ENCODE measurements at places on chromosomes 5 and 9. TPM values are rescaled to one million over a fixed set of nuclear protein-coding genes. Genes with fewer than 3 reads are reported as not detected.

DNA sequence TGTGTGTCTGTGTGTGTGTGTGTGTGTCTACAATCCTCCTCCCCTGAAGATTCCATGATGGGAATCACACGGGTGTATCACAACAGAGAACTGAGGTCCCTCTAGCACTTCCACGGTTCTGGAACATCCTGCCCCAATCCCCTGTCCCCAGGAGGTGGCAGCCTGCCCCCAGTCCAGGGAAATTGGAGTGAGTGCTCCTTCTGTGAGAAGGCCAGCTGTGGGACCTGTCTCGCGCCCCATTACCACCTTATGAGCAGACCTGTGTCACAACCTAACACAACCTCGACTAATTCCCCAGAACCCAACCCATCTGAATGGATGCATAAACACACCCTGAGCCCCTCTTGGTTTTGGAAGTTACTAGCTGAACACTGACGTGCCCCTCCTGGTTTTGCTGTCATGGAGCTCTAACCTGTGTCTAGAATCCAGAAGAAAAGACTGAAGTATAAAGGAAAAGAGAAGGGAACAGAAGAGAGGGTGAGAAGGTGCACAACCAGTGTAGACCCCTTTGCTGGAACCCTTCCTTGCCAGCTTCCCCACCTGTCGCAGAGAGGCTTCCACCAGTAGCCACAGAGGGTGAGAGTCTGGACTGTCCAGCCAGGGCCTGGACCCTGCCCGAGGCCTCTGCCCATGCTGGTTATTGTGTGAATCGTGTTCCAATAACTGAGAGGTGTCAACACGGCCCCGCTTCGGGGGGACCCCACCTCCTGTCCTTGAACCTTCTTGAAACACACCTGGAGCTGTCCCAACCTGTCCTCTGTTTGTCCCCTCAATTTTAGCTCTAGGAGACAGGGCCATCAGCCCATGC lies 3.4 kb downstream of the BTNL9 start:
- no peak overlapping the region for H3K4me3 ChIP-seq
- H3K27ac ChIP-seq, result peak overlapping the region; percentile 63
- peaks cover 52% of the 10 kb centered on the region for H3K27me3 ChIP-seq
- H3K4me1 ChIP-seq, result no peaks in the 10 kb centered on the region
- no peaks in the 10 kb centered on the region for H3K36me3 ChIP-seq
- no peak for DNase-seq

GRCh38 chr9:126642839-126643238 lies 29.1 kb downstream of the LMX1B start:
- H3K27me3 ChIP-seq, result no peaks in the 10 kb centered on the region
- H3K27ac ChIP-seq, result no peak overlapping the region
- H3K4me3 ChIP-seq, result no peak overlapping the region
- no peaks in the 10 kb centered on the region for H3K36me3 ChIP-seq

- H3K36me3 ChIP-seq, result no peaks in the 10 kb centered on the region
- H3K4me1 ChIP-seq, result no peaks in the 10 kb centered on the region
- H3K27me3 ChIP-seq, result no peaks in the 10 kb centered on the region
- H3K27ac ChIP-seq, result no peak overlapping the region
Observed at GRCh38 chr5:155430192-155430591, 416.6 kb downstream of the KIF4B start.

- no peak overlapping the region for H3K27ac ChIP-seq
- no peak overlapping the region for H3K4me3 ChIP-seq
- H3K27me3 ChIP-seq, result no peaks in the 10 kb centered on the region
- no peaks in the 10 kb centered on the region for H3K4me1 ChIP-seq
Observed at GRCh38 chr5:36602704-36603321, 3.6 kb upstream of the SLC1A3 start.

DNA sequence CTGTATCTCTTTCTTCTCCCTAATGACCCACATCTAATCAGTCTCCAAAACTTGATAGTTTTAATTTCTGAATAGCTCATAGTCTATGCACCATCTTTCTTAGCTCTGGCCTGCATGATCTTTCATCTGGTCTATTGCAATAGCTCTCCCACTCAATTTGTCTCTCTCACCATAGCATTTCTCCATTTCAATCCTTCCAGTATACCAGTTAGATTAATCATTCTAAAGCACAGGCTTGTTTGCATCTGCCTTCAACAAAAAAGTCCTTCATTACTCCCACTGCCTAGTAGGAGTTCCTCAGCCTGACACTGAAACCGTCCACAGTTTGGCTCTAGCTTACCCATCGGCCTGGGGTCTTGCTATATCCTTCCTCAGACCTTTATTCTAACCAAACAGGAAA lies 344.9 kb downstream of the ENC1 start:
- no peak overlapping the region for H3K4me3 ChIP-seq
- no peaks in the 10 kb centered on the region for H3K36me3 ChIP-seq
- H3K27ac ChIP-seq, result no peak overlapping the region
- H3K4me1 ChIP-seq, result no peaks in the 10 kb centered on the region
- no peaks in the 10 kb centered on the region for H3K27me3 ChIP-seq
- no peak for DNase-seq

- H3K4me1 ChIP-seq, result no peaks in the 10 kb centered on the region
- H3K36me3 ChIP-seq, result no peaks in the 10 kb centered on the region
- H3K4me3 ChIP-seq, result no peak overlapping the region
- DNase-seq, result no peak
Observed at GRCh38 chr9:30935730-30936129, 1448.7 kb upstream of the ACO1 start.

- no peak overlapping the region for H3K27ac ChIP-seq
- H3K36me3 ChIP-seq, result no peaks in the 10 kb centered on the region
- DNase-seq, result no peak
- H3K4me1 ChIP-seq, result peaks cover 5% of the 10 kb centered on the region
- H3K27me3 ChIP-seq, result no peaks in the 10 kb centered on the region
Observed at GRCh38 chr9:4738866-4739586, 2.0 kb downstream of the AK3 start.

DNA sequence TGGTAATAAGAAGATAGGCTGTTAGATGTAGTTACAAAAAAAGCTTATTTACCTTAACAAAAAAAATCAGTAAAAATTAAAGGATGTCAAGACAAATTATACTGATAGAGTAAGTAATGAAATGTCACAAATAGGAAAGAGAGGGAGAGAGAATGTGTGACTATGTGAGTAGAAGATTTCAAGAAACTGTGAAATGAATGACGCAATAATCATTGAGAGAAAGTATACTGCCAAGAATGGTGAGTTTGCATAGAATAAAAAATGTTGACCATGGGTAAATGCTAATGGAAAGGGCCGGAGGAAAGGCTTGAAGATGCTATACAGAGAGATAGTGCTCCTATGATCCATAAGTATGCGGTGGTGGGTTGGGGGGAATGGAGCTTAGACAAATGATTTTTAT lies 100.7 kb downstream of the PTPRD start:
- H3K36me3 ChIP-seq, result no peaks in the 10 kb centered on the region
- no peak overlapping the region for H3K27ac ChIP-seq
- no peaks in the 10 kb centered on the region for H3K4me1 ChIP-seq
- H3K27me3 ChIP-seq, result no peaks in the 10 kb centered on the region

DNA sequence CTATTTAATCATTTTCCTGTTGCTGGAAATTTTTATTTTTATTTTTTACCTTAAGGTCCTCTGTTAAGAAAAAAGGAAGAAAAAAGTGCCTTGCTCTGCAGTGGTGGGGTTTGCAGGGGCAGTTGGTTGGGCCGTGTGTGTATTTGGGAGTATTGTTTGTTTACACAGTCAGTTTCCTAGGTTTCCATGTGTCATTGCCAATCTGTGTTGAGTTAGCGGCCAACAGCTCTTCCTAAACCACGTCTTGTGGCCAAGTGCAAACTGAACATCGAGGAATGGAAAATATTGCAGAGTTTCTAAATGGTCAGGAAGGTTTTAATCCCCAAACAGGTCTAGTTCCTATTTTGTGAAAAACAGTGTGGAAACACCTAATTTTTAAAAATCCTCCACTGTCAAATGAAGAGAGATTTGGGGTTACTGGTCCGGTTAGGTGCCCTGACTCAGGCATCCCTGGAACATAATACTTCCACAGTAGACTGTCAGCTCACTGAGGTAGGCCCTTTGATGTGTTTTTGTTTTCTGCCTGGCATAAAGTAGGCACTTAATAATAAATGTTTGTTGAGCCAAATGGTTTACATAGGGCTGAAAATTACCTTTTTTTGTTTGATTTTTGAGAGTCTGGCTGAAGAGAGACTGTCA lies 37.0 kb downstream of the MAMDC2 start:
- H3K27me3 ChIP-seq, result no peaks in the 10 kb centered on the region
- peak; percentile 28 for DNase-seq
- H3K4me3 ChIP-seq, result no peak overlapping the region
- H3K27ac ChIP-seq, result peak overlapping the region; percentile 84
- H3K4me1 ChIP-seq, result no peaks in the 10 kb centered on the region

- H3K27ac ChIP-seq, result no peak overlapping the region
- no peaks in the 10 kb centered on the region for H3K36me3 ChIP-seq
Observed at GRCh38 chr5:88251048-88251711, 17.5 kb downstream of the TMEM161B start.

DNA sequence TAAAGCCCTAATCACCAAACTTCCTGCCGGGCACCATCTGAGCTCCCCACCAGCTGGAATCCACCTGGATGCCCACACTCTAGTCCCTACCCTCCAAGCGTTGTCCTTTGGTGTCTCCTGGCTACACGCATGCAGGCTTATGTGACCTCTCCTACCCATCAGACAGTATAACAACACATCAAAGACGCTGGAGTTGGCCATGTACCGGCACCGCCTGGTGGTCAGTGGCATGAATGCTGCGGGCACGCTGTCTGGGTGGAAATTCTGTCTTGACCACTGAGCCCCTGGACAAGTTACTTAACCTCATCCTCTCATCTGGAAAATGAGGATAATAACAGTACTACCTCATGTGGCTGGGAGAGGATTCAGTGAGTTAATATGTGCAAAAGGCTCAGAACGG lies 23.4 kb upstream of the CORO2A start:
- DNase-seq, result no peak
- no peak overlapping the region for H3K4me3 ChIP-seq
- no peaks in the 10 kb centered on the region for H3K27me3 ChIP-seq
- H3K4me1 ChIP-seq, result no peaks in the 10 kb centered on the region
- H3K27ac ChIP-seq, result peak overlapping the region; percentile 69

KCNV2 gene
- total RNA-seq, result not detected

DNA sequence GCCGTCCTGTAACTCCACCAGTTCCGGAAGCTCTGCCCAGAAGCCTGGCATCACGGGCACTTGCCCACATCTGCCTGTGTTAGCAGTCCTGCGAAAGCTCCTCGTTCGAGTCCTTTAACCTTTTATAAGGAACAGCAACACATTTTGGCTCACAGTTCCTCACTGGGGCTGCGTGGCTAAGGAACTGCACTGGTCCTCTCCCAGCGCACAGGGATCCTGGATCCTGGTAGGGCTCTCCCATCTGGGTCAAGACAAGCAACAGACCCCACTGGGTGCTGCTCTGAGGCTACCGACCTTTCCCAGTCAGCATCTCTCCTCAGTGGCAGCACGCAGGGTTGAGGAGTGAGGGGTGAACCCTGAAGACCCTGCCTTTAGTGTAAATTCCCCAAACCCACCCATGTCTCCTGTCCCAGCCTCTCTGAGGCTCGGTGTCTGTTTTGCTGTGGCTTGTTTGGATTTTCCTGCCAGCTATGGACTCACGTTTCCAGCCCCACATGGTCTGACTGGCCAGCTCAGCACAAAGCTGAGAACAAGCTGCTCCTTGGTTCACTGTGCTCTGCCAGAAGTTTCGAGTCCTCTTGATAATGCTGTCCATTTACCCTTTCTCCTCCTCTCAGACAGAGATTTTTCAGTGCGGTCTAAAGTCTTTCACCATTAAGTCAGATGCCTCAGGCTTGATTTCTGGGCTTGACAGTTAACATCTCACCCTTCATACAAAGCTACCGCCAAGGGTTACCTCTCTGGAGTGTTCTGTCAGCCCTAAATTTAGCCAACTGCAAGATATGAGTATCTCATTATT lies 80.0 kb downstream of the AK8 start:
- no peaks in the 10 kb centered on the region for H3K27me3 ChIP-seq
- H3K27ac ChIP-seq, result no peak overlapping the region
- H3K4me1 ChIP-seq, result no peaks in the 10 kb centered on the region
- no peaks in the 10 kb centered on the region for H3K36me3 ChIP-seq

- H3K4me3 ChIP-seq, result no peak overlapping the region
- no peaks in the 10 kb centered on the region for H3K36me3 ChIP-seq
- no peaks in the 10 kb centered on the region for H3K27me3 ChIP-seq
- no peak overlapping the region for H3K27ac ChIP-seq
- no peaks in the 10 kb centered on the region for H3K4me1 ChIP-seq
- no peak for DNase-seq
Observed at GRCh38 chr5:2163940-2164490, 281.3 kb upstream of the IRX4 start.

DNA sequence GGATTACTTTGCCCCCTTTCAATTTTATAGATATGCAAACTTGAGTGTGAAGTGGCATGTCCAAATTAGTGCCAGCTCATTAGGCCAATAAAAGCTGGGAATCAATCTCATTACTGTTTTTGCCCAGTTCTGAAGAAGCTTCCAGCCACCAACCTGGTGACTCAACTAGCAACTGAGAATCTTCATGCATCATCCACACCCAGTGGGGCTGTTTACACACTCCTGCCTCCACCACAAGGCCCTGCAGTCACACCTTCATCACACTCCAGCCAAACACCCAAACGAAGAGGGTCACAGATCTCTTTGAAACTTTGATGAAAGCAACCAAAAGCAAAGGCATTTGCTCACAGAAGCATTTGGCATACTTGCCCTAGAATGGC lies 41.3 kb upstream of the S1PR3 start:
- H3K4me3 ChIP-seq, result no peak overlapping the region
- no peaks in the 10 kb centered on the region for H3K27me3 ChIP-seq
- no peak for DNase-seq
- no peak overlapping the region for H3K27ac ChIP-seq
